ENCODE measurements at places on chromosomes 11 and 22.
A peak's percentile ranks its signal among the peaks of the same experiment; 100 is the strongest.

DNA sequence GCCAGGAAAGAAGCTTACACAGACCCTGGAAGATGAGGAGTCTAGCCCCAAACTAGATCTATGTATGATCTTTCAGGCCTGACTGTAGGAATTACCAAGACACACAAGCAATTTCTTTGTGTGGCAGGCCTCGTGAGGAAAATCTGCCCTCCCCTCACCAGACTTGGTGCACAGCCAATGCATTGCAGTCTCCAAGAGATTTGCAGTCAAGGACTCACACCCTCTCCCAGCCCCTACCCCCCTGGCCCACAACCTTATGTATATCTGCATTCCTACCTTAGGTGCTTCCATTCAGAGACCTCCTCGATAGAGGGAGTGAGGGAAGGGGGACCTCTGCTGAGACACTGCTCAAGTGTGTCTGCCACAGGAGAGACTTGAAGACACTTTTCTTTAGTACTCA is 9.8 kb downstream of the OR8B12 start:
- DNase-seq: no peak

DNA sequence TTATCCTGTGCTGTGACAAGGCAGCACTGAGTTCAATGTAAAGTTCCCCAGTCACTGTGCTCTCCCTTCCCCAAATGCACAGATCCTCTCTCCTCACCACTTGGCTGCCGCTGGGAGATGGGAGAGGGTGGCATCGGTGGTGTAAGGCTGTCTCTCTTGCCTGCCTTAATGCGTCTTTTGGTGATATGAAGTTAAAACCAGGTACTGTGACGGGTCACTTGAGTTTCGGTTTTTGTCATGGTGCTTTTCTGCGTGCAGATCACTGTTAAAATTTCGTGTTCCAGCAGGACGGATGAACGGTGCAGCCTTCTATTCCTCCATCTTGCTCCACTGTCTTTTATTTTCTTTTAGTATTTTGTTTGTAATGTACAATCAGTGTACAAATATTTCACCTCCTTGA is 18.6 kb downstream of the GLB1L2 start:
- no peak for DNase-seq

DNA sequence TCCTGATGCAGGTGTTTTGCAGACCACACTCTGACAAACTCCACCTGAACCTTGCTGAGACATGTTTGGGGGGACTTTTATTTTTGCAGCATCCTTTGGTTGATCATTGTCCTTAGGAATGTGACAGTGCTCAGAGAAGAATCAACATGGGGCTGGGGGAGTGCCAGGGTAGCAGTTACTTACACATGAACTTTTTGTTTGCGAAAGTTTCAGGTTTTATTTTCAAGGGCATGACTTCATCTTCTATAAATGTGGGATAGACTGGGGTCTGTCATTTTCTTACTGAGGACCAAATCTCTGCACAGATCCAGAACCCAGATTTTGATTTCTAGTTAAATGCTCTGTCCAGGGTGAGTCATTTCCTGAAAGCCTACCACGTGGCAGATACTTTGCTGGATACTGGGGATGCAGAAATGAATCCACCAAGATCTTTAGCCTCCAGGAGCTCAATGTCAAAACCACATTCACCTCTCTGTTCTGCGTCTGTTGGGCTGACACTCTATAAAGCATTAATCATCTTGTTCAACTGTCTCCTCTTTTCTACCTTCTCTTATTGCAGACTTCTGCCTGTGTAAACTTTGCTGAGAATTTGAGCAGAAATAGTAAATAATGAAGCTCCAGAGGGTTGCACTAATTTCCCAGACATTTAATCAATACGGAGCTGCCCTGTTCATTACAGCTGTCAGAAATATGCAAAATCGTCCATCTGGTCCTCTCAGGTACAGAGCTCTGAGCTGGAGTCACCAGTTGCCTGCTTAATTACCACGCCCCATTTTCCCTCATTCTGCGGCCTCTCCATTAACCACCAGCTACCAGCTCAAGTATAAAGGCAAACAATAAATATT is 387.9 kb downstream of the MIAT start:
- DNase-seq: no peak

DNA sequence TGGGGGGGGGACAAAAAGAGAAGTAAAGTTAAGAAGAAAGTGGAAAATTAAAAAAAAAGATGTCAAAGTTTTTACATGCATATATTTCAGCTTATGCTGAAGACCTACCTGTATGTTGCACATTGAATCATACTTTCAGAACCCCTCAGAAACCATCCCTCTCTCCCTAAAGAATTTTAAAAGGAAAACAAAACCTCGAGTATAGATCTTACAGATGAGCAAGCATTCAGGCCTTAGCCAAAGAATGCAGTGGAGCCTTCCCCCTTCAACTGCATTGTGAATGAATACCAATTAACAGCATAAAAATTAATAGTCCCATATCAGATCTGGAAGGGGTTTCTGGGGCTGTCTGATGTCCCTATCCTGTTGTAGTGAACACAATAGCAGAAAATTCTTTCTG is 16.3 kb downstream of the KDELR3 start:
- no peak for DNase-seq

DNA sequence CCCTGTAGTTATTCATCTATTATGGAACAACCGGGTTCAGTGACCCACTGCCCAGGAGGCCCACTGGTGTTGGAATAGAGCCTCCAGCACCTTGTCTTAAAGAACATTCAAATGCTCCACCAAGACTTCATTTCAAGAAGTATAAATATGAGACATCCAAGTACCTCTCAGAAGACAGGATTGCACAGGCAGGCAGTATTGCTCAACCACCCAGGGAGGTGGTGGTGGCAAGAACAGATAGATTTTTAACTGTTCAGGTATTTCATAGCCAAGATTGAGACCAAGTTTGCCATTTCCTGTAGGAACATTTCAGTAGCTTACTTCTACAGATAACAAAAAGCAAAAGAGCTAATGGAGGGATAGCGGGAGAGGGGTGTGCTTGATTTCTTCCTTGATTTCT is 78.7 kb downstream of the COMMD9 start:
- no peak for DNase-seq

GRCh38 chr11:94809251-94809650 is 41.1 kb downstream of the AMOTL1 start:
- no peak for DNase-seq

DNA sequence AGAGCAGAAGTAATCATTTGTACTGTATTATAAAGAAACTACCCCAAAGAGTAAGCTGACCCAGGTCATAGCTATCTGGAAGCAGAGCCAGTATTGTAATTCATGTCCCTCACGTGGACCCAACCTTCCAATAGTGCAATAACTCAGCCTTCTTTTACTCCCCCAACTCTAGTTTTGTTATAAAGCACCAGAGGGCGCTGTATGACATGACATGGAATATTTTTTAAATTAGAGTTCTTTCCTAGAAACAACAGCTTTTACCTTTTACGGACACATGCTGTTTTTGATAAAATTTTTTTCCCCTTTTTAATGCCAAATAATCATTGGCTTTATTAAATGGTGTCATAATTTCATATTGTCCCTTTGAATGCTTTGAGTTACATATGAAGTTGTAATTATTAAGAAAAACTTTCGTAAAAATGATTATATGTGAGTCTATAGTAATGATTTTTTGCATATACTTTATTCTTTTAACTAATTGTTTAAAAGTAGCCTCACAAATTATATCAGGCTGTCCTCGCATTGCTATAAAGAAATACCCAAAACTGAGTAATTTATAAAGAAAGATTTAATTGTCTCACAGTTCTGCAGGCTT is 76.9 kb downstream of the DKK3 start:
- no peak for DNase-seq

- no peak for DNase-seq
These were observed 44.6 kb downstream of the COPB1 start for GRCh38 chr11:14454861-14455632.

GRCh38 chr11:65370659-65371049 is 11.8 kb downstream of the SLC25A45 start:
- no peak for DNase-seq

DNA sequence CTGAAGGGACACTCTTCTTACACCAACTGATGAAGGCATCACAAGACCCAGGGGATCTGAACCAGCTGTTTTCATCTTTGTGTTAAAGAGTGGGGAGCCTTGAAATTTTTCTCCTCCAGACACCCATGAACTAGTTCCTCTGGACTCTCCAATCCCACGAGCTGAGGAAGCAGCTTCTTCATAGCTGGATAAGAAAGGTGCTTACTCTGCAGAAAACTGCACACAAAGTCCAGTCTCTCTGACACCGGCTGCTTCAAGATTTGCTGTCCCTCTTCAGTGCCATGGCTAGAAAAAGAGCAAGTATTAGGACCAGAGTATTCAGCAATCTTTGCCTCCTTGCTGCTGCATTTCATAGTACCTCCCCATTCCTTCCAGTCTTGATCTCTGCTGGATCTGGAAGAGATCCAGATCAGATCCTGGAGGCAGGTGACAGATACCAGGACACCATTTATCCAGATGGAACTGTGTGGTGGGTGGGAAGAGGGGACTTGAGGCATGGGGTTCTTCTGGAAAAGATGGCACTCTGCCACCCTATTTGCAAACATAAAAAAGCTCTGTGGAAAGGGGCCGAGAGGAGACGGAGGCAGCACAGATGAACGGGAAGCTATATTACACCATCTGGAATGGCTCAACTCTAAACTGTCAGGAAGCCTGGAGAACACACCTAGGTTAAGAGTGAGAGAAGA is 25.5 kb downstream of the IL18BP start:
- DNase-seq: no peak

GRCh38 chr11:80958361-80958760 is 1517.5 kb upstream of the TENM4 start:
- no peak for DNase-seq

- no peak for DNase-seq
These were observed 674.1 kb downstream of the OPCML start for GRCh38 chr11:132858223-132858622.

- no peak for DNase-seq
These were observed 306.1 kb downstream of the C11orf87 start for GRCh38 chr11:109728056-109728455.

DNA sequence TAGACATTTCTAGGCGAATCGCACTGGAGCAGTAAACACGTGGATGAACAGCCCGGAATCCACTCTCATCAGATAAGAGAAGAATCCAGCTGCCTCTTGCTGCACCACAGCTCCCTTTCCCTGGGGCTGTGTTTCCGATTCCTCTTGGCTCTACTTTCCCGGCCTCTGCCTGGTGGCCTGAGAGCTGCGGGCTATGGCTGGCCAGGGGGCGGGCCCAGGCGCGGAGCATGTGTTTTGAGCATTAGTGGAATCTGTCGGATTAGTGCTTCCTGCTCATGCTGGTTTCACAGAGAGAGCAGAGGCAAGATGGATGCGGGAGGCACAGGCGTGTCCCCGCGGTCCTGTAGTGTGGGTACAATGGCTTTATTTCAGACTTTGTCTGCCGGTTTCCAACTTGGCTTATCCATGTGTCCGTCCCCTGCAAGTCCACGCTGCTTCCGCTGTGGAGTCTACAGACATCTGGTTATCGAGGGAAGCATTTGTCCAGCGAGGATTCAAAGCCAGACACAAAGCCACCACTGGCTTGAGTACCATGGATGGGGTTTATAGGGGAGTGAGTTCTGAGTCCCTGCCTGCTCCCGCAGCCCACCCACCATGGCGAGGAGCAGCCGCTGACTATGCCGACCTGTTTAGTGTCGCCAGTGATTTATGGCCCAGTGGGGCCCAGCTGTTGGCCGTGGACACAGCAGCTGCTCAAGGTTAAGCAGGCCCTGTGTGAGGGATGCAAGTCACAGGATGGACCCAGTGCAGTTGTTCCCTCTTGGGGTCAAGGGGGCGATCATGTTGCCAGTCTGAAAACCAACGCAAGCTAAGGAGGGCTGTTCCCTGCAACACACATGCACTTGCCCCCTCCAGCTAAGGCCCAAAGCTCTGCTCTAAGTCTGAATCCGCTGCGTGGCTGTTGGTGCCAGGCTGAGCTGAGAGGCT is 43.3 kb upstream of the EP300 start:
- no peak for DNase-seq

- no peak for DNase-seq
These were observed 267.6 kb upstream of the TENM4 start for GRCh38 chr11:79708319-79708932.

DNA sequence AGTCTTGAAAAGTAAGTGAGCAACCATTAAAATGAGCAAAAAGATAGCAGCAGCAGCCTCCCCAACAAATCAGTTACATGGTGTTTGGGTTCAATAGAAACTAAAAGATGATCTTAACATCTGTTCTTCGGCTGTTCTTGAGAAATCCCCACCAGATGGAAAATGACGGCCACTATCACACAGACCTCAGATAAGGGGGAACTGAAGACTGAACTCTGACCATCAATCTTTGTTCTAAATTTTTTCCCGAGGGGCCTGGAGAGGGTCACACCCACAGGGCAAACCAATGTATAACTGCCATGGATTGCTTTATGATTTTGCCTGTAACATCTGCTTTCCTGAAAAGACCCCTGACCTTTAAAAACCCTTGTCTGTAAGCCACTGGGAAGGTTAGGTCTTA is 624.8 kb upstream of the KIRREL3 start:
- no peak for DNase-seq

DNA sequence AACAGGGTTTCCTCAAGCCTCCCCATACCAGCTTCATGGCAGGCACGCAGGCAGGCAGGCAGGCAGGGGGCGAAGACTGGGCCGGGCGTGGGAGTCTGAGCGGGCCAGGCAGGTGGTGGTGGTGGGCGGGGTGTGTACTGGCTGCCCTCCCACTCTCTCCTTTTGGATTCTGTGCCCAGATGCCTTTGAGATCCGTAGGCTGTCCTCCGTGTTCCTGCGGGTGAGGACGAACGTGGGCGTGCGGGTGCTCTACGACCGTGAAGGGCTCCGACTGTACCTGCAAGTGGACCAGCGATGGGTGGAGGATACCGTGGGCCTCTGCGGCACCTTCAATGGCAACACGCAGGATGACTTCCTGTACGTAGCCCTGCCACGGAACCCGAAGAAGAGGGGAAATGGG is 23.0 kb downstream of the OTOG start:
- no peak for DNase-seq

- no peak for DNase-seq
These were observed 9.0 kb upstream of the OR6M1 start for GRCh38 chr11:123815122-123815521.

DNA sequence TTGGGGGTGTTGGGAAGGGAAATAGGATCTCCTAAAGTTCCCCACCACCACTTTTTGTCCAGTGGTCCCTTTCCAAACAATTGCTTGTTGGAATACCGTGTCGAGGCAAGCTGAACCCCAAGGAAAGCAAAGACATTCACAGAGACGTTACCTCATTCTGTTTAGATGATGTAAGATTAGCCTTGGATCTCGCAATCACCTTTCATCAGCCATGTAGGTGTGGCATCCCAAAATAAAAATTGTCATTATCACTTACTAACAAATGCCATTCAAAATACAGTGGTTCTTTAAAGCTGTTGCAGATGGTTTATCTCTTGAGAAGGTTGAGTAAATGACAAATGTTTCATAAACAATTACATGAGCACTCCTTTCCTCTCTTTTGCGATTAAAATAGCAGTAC is 86.5 kb upstream of the SLC25A18 start:
- no peak for DNase-seq

- DNase-seq: peak; percentile 36
These were observed 165.9 kb upstream of the NCAM1 start for GRCh38 chr11:112795142-112795815.

- peak; percentile 48 for DNase-seq
These were observed 63.4 kb downstream of the FLI1 start for GRCh38 chr11:128757235-128757711.
